ENCODE measurements at places on chromosomes 11 and 22.

- peak; percentile 80 for DNase-seq
Observed at GRCh38 chr22:46070803-46071450, 79.4 kb upstream of the PPARA start.

DNA sequence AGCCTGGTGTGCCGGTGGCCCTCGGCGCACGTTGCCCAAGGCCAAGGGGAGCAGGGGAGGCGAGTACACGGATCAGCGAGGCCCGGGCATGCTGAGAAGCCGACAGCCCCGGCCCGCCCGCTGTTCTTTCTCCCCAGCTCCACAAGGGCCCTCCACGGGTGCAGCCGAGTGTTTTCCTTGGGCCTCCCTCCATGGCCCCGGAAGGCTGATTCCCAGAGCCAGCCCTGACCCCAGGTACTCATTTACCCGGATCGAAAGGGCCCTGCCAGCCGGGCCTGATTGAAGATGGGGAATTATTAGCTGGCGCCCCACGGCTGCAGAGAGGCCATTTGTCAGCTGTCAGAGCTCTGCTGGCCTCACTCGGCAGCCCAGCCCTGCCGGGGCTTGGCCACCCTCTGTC is 53.1 kb downstream of the WNT7B start:
- DNase-seq: no peak

DNA sequence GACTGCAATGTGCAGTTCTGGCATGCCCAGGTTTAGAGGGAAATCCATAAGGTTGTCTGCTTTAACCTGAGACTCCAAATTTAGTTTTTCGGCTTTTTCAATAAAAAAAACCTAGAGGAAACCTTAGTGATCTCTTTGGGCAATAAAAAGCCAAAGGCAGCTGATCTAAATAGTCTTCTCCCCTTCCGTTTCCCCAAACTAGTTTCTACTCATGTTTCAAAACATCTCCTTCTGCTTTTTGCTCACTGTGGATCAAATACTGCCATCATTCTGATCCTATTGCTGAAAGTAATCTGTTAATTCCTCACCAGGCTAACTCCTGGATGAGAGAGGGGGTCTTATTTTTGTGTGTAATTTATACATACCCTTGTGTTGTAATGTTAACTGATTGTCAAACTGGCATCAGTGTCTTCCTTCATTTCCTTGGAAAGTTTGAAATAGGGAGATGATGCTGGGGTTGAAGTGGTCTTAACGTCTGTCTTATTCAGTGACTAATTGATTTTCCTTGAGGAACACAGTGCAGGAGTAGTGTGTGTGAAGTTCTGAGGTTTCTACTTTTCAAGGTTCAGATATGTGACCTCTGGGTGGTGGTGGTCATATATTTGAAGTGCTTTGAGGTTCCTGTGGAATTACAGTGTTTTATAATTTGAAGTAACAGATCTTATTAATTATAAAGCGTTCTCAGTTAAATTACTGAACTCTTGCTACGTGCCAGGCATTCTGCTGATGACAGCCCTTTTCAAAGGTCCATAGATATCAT is 55.0 kb downstream of the ARHGAP42 start:
- DNase-seq: no peak

GRCh38 chr11:8369592-8370205 is 106.0 kb upstream of the LMO1 start:
- no peak for DNase-seq

- peak; percentile 21 for DNase-seq
Observed at GRCh38 chr11:1970956-1971355, 23.8 kb downstream of the MRPL23 start.

GRCh38 chr11:19511413-19512183 is 201.0 kb upstream of the NAV2 start:
- DNase-seq: peak; percentile 67

GRCh38 chr22:35440129-35440528 is 40.2 kb downstream of the MCM5 start:
- DNase-seq: no peak

Data from Right ventricle myocardium superior (tissue), 1 donor.